ENCODE measurements at places on chromosomes 5 and 9.

DNA sequence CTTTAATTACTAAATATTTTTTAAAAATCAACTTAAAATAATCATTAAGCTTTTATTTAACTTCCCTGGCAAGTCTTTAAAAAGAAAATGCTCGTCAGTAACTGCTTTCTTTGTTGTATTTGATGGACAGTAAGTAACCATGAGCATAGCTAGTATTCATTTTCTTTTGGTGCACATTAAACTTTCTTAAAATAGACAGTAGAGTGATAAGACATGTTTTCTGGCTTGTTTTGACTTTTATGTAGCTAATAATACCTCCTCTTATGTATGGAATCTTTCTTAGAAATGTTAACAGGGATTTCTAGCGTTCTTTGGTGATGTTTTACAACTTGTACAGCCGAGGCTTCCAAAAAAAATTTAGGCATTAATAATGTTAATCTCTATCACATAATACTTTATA is 22.6 kb downstream of the FBXO38 start:
- no peak for DNase-seq

- DNase-seq = no peak
These were observed 109.3 kb downstream of the BOD1 start for GRCh38 chr5:173507171-173507570.

- DNase-seq = no peak
These were observed 661.2 kb upstream of the SEMA6A start for GRCh38 chr5:117235786-117236185.

GRCh38 chr5:94433397-94434163 is 184.8 kb downstream of the KIAA0825 start:
- DNase-seq = no peak

- DNase-seq = peak; percentile 34
These were observed 18.5 kb downstream of the DDX31 start for GRCh38 chr9:132651259-132651658.

GRCh38 chr9:15965246-15965745 is 412.5 kb downstream of the CCDC171 start:
- no peak for DNase-seq

DNA sequence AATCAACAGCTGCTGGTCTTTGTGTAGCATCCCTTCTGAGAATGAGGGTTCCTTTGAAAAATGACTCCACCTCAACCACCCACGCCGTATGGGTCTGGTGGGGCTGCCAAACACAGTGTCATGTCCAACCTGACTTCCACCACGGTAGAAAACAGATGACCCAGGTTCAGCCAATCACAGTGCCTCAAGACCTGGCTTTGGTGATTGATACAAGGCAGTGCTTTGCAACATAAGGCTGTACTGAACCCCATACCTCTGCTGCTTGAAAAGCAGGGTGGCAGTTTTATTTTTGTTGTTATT is 11.5 kb upstream of the TGFBR1 start:
- DNase-seq = peak; percentile 35

GRCh38 chr9:15272377-15272928 is 34.6 kb downstream of the TTC39B start:
- DNase-seq = no peak

GRCh38 chr5:139708877-139709581 is 60.9 kb downstream of the CXXC5 start:
- peak; percentile 52 for DNase-seq

GRCh38 chr5:152124409-152125041 is 199.9 kb upstream of the GLRA1 start:
- DNase-seq = no peak

DNA sequence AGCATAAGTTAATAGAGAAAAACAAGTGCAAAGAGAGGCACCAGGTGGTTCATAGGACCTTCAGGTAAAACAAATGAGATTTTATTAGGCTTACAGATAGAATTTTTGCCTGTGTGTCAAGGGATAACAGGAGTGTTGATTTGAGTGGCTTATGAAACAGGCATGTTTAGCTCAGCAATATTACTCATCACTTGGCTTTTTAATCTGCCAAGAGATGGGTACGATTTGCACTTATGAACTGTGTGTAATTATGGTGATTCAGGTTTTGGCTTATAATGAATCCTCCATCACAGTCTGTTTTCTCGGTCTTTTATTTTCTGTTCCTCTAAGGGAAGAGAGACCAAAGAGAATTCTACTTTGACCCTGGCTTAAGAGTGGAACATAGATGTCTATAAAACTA is 199.3 kb downstream of the DMRTA1 start:
- no peak for DNase-seq

GRCh38 chr9:121298689-121299466 is 30.9 kb downstream of the GSN start:
- DNase-seq = no peak

DNA sequence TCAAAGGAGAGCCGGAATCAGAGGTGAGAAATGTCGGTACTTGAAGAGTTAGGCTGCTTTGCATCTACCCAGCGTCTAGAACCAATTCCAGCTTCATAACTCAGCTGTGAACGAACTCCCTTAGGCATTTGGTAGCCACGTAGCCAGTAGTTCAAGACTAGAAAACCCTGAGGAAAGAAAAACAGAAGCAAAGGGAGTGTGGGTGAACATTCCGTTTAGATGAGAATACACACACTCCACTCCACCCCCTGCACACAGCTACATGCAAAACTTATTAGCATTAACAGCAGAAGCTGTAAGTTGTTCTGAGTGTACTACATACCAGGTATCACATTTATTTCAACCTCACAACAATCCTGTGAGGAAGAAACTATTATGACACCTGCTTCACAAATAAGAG is 78.3 kb downstream of the SMIM23 start:
- DNase-seq = no peak

DNA sequence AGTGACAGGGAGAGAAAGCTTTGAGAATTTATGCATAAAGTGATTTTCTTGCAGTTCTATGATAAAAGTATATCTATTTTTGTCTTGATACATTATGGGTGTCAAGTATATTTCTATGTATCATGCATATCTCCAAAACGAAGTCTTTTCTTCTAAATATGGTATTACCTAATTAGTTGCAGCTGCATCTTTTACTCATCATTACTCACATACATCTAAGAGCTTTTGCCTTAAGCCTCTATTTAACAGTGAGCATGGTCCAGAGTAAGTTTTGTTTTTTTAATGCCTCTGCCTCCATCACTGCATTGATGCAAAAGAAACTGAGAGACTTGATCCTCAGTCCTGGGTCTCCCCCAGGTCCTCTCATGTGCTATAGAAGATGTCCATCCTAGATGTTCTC is 40.0 kb upstream of the SMC5 start:
- DNase-seq = no peak

DNA sequence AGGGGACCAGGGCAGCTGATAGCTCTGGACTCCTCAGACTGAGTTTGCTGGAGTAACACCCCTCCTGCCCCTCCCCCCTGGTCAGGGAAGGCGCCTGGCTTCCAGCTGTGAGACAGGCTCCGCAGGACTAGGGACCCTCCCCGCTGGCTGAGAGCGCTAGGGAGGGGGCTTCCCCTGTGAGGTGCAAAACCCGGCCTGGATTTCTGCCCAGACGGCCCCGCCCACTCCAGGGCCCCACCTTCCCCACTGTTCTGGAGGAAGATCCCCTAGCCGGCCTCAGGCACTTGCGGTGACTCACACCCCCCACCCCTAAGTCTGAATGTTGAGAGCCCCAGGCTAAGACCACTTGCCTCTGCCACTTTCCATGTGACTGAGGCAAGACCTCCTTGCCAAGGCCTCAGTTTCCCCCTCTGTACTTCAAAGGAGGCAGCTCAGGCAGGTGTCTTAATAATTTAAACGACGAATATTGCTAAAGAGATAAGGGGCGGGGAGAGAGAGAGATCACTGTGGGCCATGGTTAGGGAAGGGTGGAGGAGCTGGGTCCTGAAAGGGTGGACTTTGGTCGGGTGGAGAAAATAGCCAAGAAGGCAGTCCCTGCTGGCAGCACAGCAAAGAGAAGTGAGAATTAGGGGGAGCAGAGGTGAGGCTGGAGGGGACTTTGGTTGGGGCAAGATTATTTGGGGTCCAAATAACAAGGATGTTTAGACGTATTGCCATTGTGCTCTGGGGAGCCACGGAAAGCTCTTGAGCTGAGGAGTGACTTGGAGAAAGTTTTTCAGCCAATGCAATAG is 1.0 kb upstream of the DAB2IP start:
- no peak for DNase-seq

- DNase-seq = no peak
These were observed 4.5 kb upstream of the GRHPR start for GRCh38 chr9:37417857-37418618.
